Lung (tissue), 17 donors: ENCODE measurements at places on chromosomes 13 and 19.
A peak's percentile ranks its signal among the peaks of the same experiment; 100 is the strongest.

DNA sequence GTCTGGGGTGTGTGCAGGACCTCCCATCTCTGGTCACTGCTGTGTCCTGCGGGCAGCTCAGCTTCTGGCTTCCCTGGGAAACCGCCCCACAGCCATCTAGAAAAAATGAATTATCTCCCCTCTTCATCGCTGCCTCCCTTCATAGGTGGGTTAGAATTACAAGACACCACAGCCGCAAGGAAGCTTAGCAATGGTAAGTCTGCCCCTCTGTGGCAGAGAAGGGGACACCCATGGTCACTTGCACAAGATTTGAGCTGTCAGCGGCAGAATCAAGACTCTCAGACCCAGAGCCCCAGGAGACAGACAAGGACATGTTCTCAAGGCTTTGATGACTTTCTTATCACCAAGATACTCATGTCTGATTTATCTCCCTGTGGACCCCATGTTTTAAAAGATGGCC is 110.8 kb upstream of the PABPC3 start:
- DNase-seq, result no peak

GRCh38 chr19:14401468-14402195 is 17.5 kb downstream of the DDX39A start:
- DNase-seq, result no peak

DNA sequence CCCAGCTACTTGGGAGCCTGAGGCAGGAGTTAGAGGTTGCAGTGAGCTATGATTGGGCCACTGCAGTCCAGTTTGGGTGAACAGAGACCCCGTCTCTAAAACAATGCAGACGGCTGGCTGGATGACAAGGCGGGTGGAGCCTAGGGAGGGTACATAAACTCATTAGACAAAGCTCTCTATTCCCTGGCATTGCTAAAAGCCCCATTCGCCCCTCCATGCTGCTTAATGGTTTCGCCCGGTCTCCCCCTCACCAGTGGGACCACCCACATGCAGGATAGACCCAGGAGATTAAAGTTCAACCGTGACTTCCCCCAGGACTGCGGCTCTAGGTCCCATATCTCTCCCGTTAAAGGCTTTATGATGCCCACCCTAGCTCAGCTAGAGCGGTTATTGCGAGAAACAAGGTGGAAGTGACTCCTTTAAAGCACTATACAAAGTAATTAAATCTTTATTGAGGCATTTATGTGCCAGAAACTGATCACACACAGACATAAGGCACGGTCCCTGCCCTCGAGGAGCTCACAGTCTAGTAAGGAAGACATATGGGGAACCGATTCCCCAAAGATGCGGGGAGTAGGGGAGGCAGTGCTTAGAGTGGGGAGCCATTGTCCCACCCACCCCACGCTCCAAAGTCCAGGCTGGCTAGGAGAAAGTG is 4.9 kb downstream of the LYPD3 start:
- no peak for DNase-seq

DNA sequence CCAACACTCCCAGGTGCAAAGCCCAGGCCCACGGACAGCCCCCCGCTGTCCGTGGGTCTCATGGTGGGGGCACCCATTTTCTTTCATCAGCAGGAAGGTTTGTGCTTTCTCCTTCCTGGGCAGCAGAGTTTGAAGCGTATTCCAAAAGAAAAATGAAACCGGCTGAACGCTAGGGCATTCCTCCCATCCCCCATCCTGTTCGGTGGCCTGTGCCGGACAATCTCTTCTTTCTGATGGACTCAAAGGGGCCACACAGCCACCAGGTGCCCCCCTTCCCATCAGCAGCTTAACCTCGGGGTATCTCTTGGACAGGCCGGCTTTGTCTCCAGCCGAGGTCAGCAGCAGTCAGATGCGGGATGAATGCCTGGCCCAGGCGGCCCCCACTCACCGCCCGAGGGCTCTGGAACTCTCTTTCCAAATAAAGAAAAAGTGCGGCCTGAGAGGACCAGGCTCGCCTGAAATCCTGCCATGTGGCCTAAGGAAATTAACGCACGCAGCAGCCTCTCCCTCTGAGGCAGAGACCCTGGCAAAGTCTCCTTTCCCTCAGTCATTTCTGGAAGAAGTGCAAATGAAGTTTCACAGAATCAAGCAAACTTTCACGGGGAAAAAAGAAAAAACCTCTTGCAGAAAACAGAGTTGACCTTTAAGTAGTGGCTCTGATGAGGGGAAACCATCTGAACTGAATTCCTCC is 67.8 kb downstream of the RASA3 start:
- peak; percentile 78 for DNase-seq

DNA sequence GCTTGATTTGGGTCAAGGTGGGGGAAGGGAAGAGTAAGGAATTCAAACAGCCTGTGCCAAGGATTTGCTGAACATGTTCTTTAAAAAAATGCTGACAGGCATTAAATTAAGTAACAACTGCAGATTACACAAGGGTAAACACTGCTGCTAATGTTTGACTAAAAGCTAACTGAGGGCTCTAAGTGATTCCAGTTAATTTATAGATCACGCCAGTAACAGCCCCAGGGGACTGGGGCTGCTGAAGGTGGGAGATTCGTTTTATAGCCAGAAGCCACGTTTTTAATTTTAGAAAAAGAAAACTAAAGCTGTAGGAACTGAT is 321.7 kb downstream of the DLEU7 start:
- no peak for DNase-seq

- DNase-seq, result no peak
These were observed 4.9 kb downstream of the DIRAS1 start for GRCh38 chr19:2716275-2716650.

DNA sequence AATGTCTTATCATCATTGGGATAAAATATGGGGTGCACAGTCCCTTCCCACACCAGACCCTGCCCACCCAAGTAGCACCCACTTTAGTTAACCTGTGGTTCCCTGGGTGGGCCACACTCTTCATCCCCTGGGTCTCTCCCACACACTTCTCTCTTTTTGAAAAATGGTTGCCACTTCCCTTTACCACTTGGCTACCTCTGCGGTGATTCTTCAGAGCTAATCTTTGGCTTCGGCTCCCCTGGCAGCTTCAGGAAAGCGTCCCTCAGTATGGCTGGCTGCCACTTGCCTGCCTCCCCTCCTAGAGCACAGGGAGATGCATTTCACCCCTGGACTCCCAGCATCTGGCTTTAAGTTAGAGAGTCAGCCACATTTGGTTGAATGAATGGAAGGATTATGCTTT is 18.2 kb downstream of the CCNA1 start:
- no peak for DNase-seq

GRCh38 chr13:44396701-44397580 is 23.3 kb downstream of the SERP2 start:
- peak; percentile 80 for DNase-seq

- DNase-seq, result no peak
These were observed 1034.8 kb downstream of the PCDH17 start for GRCh38 chr13:58666331-58666730.

DNA sequence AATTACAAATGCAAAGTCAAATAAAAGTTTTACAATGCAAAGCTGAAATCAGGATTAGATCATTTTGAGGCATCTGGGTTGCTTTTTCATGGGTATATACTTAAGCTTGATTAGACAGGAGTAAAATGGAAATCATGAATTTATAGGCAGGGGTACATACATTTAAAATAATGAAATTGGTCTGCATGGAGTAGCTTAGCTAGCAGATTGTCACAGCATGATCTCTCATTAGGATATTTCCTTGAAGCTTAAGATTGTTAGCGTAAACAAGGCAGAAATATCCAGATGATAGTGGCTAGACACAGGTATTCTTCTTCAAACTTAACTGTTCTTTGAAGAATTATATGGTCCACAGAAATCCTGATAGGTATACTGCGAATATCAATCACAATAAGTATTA is 1627.0 kb upstream of the PCDH20 start:
- no peak for DNase-seq

- peak; percentile 95 for DNase-seq
These were observed 1.4 kb upstream of the RAVER1 start for GRCh38 chr19:10334588-10335351.

GRCh38 chr13:39051157-39051556 is 12.9 kb downstream of the NHLRC3 start:
- DNase-seq, result peak; percentile 82

DNA sequence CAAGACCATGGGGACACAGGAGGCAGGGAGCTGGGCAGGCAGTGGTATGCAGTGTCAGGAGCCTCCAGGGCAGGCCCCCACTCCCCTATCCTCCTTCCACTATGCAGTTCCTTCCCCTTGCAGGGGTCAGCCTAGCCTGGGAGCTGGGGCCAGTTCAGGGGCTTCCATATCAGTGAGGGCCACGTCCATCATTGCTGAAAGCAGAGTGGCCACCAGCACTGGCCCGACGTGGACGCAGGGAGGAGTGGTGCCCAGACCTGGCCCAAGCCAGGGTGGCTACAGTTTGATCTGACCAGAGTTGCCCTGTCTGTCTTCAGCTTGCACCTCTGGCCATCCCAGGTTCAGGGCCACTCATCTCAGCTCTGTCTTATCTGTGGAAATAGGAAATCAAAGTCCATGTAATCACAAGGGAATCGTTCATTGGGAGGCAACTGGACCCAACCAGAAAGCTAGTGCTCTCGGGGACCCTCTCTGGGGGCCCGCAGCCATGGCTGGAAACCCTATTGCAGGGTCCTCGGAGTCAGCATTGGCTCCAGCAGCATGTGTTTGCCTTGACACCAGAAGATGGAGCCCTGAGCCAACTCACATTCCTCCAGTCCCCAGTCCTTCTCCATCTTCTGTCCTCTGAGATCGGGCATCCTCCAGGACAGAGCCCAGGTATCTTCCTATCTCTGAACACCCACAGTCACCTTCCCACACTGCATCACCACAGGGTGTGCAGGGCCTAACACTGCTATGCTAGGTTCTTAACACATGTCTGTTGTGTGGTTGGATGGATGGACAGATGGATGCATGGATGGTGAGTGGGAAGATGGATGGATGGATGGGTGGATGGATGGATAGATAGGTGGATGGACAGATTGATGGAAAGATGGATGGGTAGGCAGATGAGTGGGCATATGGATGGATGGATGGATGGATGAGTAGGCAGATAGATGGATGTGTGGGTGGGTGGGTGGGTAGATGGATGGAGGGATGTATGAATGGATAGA is 75.7 kb upstream of the KCTD15 start:
- DNase-seq, result no peak

GRCh38 chr19:7394731-7395359 is 46.1 kb downstream of the ARHGEF18 start:
- DNase-seq, result peak; percentile 96

GRCh38 chr13:113351514-113352026 is 12.4 kb downstream of the GRTP1 start:
- DNase-seq, result peak; percentile 82

DNA sequence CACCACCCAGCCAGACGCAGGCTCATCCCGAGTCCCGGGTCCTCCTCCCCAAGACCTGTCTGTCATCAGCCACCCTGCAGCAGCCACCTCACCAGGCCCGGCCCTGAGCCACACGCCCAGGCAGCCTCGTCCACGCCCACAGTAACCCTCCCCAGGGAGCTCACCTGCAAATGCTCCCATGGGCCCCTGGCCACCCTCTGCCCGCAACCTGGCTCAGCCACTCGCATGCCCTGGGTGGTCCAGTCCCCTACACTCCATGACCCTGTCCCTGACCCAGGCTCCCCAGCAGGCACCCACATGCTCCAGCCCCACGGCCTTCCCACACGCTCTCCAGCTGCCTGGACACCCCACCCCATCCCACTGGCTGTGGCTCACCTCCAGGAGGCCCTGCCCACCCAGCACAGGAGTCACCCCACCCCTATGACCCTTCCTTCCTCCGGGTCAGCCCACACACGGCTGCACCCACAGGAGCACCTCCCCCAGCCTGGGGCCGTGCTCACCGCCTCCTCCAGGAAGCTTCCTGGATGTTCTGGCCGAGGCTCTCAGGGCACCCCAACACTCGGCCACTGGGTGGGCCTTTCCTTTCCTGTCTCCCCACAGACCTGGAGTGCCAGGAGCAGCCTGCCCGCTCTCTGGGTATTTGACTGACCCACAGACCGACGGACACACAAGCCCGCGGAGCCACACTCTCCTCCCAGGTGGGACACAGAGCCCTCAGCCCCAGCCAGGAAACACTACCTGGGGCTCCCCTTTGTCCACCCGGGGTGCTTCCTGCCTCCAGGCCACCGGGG is 3.6 kb downstream of the TMEM259 start:
- no peak for DNase-seq

DNA sequence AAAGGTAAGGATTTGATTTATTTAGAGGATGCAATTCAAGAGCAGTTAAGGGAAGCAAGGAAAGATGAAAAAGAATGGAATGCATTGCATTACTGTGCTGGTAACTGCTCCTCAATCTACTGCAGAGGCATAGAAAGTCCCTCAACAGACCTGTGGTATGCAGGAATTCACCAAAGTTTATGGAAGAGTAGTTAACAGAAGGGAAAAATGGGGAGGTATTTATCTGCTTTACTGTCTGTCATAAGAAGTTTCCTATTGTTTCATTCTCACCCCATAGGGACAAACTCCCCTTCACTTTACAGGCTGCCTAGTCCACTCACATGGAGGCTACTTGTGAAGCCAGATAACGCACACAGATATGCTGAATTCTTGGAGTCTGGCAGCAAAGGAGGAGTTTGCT is 354.9 kb upstream of the SPRY2 start:
- DNase-seq, result no peak

DNA sequence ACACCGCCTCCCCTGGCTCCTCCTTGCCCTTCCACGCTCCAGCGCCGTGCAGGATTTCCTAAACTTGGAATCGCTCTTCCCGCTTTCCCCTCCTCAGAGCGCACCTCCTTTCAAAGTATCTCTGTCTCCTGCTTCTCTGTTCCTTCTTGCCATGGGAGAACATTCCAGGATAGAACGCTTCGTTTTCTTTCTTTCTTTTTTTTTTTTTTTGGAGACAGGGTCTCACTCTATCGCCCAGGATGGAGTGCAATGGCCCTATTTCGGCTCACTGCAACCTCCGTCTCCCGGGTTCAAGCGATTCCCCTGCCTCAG is 574 bp upstream of the XPO4 start:
- no peak for DNase-seq

DNA sequence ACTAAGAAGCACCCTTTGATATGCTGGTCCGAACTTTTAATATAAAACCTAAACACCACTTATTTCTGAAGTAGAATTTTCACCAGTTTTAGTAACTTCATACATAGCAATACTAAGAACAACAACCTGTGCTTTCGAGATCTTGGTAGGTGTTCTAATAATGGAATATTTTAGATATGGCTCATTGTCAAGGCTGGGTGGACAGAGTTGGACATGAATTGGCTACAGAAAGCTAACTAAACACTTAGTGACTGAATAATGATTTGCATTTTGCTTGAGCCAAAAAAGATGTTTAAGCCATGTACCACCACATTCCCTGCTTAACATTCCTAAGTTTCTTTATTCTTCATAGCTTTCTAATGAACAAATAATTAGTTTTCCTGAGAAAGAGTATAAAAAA is 344.3 kb upstream of the SGCG start:
- no peak for DNase-seq

DNA sequence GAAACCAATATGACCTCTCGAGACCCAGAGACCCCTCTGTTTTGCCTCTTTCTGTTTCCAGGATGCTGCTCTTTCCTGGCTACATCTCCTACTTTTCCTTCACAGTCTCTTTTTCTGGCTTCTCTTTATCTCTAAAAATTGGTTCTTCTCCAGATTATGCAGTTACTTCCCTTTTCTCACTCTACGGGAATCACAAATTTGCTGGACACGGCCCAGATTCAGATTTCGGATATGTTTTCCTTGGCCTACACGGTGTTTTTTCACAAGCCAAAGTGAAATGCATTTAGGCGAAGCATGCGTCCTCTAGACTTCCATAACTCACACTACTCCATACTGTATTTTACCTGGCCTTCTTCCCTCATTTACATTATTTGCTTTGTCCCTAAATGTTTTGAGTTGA is 214.7 kb upstream of the MIR17HG start:
- peak; percentile 83 for DNase-seq
